ENCODE measurements at places on chromosomes 12 and 14.

DNA sequence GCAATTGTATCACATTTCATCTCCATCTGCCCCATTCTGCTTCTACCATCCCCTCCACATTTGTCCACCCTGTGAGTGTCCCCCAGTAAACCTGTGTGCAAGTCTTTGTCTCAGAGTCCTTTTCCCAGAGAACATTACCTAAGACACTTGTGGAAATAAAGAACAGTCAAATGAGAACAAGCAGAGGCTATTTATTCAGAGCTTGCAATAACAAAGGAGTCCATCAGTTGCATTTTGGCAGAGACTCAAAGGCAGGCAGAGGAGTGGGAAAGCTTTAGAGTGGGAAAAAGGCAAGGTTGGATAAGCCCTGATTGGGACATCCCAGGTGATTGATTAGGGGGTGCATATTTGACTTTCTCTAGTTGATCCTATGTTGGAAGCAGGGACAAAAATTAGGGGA is 18.2 kb upstream of the PPFIBP1 start:
- DNase-seq = no peak

DNA sequence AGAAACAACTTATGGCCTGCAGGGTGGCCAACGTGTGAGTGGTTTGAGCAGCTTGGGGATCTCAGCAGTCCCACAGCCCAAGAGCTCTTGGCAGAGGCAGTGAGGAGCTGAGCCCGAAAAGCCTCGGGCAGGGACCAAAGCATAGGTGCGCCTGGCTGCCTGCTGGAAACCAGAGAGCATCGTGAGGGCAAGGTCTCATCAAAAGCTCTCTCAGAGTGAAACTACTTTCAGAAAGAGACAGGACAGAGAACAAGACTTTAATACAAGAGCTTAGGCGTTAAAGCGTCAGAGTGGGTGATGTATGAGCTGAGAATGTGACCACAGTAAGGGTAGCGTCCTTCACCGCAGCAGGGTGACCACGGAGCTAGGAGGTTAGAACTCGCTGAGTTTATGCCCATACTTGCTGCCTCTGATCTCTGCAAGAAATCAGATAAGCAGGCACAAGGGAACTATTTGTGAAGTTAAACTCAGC is 30.8 kb downstream of the LGMN start:
- DNase-seq = no peak

DNA sequence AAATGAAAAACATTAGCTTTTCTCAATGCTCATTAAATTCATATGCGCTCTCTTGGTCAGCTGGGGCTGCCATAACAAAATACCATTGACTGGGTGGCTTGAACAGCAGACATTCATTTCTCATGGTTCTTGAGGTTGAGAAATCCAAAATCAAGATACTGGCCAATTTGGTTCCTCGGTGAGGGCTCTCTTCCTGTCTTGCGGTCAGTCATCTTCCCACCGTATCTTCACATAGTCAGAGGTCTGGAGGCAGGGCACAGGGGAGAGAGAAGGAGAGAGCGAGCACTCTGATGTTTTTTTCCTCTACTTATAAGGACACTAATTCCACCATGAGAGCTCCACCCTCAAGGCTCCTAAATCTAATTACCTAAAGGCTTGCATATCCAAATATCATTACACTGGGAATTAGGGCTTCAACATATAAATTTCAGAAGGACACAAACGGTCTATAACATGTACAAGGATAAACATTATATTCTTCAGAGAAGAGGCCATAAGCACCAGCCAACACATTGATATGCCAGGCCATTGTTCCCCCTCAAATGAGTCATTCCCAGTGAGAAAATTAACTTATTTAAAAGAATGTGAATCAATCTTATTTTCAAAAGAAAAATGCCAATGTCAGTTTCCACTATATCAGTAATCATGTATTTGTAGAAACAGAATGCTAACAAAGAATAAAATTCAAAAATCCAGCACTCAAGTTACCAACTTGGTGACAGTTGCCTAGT is 152.2 kb downstream of the BTG1 start:
- peak; percentile 21 for DNase-seq

- no peak for DNase-seq
These were observed 20.2 kb upstream of the PPP1R13B start for GRCh38 chr14:103867523-103867953.

DNA sequence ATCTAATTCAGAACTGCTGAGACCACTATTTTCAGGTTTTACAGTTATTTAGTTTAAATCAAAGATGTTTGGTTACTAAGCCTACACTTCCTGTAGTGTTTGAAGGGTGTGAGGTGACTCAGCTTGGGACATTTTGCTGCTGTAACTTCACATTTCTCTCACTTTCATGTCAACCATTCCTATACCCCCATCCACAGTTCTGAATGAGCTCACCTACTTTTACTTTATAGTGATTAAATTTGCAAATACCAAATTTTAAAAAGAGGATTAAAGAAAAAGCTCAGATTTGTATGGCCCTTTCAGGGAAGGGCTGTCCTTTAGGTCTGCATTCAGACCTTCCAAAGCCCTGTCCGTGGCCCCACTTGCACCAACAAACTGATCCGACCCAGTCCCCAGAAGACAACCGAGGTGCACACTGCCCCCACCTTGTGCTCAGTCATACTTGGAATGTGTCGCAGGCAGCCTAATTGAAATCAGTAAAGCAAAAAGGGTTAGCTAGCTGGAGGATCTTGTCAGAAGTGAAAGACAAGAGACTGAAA is 174.4 kb downstream of the MON2 start:
- DNase-seq = no peak

GRCh38 chr12:122166422-122167349 is 7.3 kb downstream of the IL31 start:
- DNase-seq = peak; percentile 96

DNA sequence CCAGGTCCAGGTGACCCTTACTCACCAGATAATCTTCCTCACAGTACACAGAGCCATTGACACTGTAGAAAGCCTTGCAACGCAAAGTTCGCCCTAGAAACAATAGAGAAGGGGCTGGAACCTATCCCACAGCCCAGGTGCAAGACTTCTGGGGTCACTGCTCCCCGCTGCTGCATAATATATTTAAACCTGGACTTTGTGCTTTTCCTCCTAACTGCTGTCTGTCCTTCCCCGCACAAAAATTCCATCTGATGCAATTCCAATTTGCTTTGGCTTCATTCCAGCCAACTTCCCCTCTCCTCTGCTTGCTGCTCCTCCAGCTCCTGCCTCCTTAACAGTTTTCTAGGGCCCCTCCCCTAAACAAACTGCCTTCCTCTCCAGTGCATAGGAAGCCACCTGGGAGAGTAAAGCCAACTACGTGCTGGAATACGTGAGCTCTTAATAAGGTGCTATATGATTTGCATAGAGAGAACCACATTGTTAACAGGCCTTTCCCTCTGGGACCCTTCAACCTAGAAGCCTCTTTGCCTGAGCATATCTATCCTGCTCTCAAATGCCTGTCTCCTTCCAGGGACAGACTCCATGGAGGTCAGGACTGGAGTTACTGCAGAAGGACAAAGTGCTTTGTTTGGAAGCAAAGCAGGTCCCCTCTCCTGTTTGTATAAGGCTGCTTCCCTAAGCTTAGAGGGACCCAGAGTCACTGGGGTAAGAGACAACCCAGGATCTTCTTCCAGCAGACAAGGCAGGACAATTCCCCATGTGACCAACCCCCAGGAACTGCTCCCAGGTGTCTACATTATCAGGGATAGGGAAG is 5.5 kb downstream of the AJUBA start:
- peak; percentile 34 for DNase-seq

- peak; percentile 42 for DNase-seq
These were observed 1.1 kb downstream of the SP1 start for GRCh38 chr12:53380794-53381730.

DNA sequence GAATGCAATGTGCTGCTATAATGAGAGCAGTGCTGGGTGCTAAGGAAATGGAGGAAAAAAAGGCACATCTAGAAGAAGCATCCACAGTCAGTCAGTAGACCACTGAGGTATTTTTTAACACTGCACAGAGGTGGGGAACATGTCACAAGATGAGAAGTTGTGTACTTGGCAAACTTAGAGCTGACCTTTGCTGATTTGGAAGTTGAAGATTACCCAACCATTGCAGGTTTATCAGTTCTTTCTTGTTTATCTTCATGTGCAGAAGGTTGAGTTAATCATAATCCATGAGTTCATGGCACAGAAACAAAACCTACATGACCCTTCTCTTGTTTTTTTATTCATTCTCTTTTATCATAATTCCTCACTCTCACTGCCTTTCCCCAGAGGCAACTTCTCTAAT is 3.2 kb upstream of the PAH start:
- DNase-seq = no peak

DNA sequence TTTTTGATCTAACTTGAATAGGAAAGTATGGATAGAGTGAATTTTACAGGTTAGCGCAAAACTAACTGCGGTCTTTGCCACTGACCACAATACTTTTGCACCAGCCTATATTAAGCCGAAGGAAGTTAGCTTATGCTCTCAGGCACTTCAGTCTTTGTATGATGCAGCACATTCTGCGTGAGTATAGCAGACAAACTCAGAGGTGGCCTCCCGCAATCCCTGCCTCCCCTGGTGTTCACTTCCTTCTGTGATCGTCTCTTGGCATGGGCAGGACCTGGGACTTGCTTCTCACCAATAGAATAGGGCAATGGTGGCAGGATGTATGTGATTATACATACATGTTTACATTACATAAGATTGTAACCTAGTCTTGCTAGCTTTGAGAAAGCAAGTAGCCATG is 10.3 kb upstream of the SLC6A13 start:
- no peak for DNase-seq

- peak; percentile 20 for DNase-seq
These were observed 52.5 kb upstream of the PPP2R5C start for GRCh38 chr14:101708853-101709532.

- DNase-seq = no peak
These were observed 124.4 kb downstream of the ADCK1 start for GRCh38 chr14:77924141-77924948.

GRCh38 chr12:15679151-15679550 is 110.0 kb downstream of the EPS8 start:
- DNase-seq = no peak

DNA sequence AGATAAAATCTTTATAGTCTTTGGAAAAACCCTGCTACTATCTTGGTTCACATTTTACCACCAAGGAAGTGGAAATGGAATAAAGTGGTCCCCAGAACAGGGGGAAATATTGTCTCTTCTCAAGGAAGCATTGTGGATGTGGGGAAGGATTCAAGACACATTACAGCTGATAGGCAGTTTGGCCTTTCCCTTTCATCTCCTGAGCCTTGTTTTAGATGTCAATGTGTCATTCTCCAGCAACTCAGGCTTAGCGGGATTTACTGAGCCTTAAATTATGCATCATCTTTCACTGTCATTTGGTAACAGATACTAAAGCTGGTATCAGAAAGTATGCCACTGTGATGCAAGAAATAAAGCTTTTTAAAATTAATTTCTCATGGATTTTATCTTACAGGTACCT is 136.2 kb downstream of the STXBP6 start:
- no peak for DNase-seq

DNA sequence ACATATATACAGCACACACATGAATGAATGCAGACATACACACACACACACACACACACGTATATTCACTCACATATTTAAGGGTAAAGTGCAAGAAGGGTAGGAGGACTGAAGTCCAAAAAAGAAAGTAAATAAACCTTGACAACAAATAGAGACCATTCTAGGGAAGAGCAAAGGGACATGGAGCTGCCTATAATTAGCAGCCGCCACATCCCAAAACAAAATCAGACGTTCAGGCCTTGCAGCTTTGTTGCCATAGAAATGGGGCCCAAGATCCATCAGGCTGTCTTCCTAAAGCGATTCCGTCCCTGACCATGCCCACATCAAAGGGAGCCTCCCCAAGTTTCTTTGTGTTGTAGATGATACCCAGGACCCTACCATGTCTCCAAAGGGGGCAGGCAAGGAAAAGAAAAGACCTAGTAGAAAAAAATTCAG is 703.5 kb upstream of the TBX3 start:
- DNase-seq = no peak

DNA sequence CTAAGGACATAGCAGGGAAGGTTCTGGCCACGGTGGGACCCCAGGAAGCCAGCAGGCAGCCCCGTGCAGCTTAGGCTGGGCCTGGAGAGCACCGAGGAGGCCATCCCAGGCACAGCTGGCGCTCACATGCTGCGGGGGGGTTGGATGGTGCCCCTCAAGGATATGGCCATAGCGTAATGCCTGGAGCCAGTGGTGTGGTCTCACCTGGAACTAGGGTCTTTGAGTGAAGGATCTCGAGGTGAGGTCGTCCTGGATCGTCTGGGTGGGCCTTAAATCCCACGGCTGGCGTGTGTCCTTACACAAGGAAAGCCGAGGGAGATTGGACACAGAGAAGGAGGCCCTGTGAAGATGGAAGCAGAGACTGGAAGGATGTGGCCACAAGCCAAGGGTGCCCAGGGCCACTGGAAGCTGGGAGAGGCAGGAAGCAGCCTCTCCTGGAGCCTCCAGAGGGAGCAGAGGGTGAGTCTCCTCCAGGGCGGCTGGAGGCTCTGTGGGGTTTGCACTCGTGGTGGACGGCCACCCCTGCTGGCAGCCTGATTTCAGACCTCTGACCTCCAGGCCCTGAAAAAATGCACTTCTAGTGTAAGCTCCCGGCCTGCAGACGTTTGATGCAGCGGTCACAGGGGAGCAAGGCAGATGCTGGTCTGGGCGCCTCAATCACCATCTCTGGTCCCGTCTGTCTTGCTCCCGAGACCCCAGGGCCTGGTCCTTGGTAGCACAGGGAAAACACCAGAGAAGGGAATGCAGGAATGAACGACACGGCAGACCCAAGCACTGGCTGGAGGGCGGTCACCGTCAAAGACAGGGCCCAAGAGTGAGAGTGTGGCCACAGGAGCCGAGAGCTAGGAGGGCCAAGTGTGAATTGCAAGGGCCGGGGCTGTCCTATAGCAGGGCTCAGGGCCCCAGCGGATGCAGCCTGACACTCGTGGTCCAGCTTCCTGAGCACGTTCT is 218.6 kb downstream of the KIF26A start:
- DNase-seq = no peak

- DNase-seq = no peak
These were observed 101.9 kb downstream of the DACT1 start for GRCh38 chr14:58739674-58740073.

GRCh38 chr14:68701001-68701741 is 91.7 kb downstream of the ZFP36L1 start:
- no peak for DNase-seq

- DNase-seq = no peak
These were observed 136.4 kb downstream of the PHLDA1 start for GRCh38 chr12:75894965-75895754.

Measured in NCI-H82 (cell line).